ENCODE measurements at places on chromosomes 11 and 22. TPM values are rescaled to one million over a fixed set of nuclear protein-coding genes. Genes with fewer than 3 reads are reported as not detected.

Gene GPR83
- total RNA-seq = 0.07 TPM

Gene SLC22A12
- total RNA-seq = not detected

Gene KCNA4
- total RNA-seq = not detected

Gene KRTAP5-7
- total RNA-seq = not detected

Gene FAM83F
- not detected for total RNA-seq

Gene OR51E2
- not detected for total RNA-seq

Gene OR6T1
- not detected for total RNA-seq
